ENCODE measurements at places on chromosomes 13 and 19.

DNA sequence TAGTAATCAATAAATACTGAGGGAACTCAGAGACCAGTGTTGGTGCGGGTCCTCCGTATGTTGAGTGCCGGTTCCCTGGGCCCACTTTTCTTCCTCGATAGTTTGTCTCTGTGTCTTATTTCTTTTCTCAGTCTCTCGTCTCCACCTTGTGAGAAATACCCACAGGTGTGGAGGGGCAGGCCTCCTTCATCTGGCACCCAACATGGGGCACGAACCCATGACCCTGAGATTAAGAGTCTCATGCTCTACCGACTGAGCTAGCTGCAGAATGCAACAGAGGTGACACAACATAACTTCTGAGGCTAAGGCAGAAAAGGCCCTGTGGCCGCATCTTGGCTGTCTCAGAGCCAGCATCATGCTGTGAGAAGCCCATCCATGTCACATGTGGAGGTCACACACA lies 5.3 kb upstream of the ZNF613 start:
- no peak for DNase-seq

DNA sequence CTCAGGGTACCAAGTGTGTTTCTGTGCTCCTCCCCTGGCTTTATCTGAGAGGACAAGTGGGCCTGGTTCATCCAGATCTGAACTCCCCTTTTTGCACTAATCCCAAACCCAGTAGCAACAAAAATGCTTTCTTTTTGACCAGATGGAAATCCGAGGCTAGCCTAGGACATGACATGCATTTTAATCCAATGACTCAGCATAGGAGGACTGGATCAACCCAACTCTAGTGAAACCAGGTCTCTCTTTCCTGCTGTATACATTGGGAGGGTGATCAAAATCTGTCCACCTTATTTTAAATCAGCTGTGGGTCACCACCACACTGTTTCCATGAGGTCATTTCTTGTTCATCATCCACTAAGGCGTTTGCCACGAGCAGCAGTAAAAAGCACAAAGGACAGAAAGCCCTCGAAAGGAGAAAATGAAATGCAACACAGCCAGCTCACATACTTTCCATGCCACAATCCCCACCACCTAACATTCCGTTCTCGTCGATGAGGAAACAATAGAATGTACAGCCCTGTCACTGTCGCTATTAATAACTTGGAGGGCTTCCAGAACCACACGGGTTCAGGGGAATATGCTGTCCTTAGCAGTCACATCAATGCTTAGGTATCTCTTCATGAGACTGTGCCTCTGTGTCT lies 543.0 kb downstream of the IRS2 start:
- DNase-seq, result no peak

DNA sequence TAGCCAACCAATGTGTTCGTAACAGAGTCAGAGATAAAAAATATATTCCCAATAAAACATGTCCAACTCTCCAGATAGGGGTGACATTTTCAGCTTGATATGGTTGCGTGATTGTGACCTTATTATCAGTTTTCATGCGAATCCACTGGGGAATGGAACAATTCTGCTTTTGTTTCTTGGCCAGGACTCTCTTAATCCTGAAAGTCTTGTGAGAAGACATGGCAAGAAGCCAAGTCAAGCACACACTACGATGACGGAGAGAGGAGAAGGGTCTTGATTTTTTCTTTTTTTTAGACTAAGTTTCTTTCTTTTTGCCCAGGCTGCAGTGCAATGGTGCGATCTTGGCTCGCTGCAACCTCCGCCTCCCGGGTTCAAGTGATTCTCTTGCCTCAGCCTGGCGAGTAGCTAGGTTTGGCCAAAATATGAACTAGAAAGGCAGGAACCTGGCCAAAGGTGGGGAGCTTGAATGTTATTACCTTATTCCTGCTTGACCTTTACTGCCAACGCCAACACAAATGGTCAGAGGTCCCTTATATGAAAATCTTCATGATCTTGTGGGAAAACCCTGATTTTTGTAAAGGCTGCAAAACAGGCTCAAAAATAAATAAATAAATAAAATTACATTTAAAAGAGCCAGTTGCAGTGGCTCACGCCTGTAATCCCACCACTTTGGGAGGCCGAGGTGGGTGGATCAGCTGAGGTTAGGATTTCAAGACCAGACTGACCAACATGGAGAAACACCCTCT lies 14.5 kb downstream of the ZNF816 start:
- no peak for DNase-seq

DNA sequence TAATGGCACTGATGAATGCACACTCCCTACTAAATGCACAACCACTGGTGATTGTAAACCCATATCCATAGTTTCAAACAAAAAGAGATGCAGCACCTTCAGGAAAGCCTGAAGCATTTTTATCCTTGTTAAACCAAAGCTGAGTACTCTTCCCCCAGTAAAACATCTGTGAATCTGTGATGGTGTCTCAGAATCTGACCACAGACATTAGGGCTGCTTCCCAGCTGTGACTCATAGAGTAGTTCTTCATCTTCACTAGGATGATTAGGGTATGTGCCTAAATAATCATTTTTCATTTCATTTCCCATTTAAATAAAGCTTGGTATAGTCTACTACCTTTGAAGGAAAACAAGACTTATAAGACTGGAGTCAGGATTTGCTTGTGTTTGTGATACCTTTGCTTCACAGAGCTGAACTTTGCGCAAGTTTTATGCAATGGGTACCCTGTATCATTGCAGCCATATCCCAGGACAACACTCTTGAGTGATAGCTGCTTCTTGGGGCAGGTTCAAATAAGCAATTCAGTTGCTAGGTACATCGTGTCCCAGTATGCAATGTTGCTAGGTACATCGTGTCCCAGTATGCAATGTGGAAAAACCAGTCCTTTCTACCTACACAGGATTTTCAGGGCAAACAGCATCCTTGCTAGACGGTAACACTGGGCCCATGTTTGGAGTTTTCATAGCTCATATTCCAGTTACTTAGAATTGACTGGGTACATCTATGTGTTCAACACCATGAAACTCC lies 277.1 kb downstream of the IRS2 start:
- DNase-seq, result no peak

DNA sequence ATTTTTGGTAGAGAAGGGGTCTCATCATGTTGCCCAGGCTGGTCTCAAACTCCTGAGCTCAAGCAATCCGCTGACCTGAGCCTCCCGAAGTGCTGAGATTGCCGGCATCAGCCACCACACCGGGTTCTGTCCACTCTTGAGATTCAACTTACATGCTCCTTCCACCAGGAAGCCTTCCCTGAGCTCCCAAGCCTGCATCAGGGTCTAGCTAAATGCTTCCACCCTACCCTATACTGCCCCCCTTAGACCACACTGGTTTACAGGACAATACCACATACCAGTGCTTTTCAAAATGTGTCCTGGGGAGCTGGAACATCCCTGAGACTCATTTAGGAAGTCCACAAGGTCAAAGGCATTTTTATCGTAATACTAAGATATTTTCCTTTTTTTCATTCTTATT lies 15.1 kb upstream of the CACNG8 start:
- DNase-seq, result no peak

DNA sequence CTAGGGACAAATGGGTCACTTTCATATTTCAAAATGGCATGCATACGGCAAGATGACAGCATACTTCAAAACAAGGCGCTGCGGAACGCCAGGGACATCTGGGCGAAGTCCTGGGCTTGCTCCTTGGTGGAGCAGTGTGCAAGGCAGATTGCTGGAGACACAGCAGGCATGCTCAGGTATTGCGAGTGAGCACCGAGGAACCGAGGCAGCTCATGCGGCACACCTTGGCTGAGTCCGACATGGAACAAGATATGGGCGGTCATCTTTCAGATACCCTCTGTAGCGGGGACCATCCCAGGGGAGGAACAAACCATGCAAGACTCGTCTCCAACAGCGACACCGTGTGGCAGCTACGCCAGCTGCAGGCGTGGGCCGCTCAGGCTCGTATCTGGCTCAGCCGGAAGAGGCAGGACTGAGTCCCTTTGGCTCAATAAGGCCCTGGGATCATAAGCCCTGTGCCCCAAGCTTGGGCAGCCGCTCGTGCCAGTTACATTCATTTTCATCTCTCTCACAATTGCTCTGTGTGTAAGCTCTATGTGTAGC lies 112.4 kb downstream of the NUFIP1 start:
- DNase-seq, result no peak

GRCh38 chr19:8163759-8164158 lies 14.4 kb upstream of the FBN3 start:
- DNase-seq, result no peak

DNA sequence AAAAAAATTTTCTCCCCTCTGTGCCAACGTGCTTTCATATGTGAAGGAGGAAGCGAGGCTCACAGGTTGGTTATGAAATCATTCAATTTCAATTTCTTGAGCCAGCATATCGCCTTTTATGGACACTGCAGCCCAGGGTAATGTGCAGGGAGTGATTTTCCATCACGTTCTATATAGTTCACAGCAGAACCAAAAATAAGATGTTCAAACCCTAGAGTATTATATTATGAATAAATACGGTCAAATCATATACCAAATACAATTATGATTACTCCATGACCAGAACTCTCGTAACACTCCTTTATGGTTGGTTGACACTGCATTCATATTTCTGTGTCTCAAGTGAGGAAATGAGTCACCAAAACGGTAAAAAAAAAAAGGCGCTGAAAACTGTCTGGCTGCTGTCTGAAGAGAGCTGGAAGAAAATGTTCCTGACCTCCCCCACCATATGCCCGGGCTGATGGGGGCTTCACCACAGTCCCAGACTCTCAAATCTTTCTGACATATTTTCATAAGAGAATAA lies 75.8 kb upstream of the UBAC2 start:
- DNase-seq, result no peak

- no peak for DNase-seq
Measured at GRCh38 chr13:112558696-112559418, 29.1 kb downstream of the TUBGCP3 start.

DNA sequence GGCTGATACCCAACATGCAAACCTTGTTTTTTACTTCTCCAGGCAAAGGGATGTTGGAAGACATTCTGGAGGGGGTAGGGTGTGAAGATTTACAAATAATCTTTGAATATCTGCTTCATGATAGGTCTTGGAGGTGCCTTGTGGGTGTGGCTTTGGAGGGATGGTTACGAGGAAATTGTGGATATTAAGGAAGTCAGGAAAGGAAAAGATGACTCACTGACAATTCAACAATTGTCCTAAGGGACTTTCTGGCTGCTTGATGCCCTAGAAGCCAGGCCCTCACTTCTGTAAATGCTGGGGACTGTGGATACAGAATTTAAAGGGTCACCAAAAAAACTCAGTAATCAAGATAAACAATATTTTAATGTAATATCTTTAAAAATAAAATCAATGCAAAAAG lies 37.4 kb upstream of the ZNF527 start:
- no peak for DNase-seq

DNA sequence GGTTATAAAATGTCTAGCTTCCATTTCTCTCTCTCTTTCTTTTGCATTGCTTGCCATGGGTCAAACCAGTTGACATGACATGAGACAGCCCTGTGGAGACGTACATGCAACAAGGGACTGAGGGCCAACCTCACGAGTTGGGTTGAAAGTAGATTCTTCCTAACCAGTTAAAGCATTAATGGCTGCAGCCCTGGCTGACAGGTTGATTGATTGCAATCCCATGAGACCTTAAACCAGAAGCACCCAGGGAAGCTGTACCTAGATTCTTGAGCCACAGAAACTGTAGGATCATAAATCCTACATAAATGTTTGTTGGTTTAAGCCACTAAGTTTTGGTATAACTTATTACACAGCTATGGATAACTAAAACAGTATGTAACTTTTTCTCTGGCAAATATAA lies 373.8 kb downstream of the DACH1 start:
- no peak for DNase-seq

DNA sequence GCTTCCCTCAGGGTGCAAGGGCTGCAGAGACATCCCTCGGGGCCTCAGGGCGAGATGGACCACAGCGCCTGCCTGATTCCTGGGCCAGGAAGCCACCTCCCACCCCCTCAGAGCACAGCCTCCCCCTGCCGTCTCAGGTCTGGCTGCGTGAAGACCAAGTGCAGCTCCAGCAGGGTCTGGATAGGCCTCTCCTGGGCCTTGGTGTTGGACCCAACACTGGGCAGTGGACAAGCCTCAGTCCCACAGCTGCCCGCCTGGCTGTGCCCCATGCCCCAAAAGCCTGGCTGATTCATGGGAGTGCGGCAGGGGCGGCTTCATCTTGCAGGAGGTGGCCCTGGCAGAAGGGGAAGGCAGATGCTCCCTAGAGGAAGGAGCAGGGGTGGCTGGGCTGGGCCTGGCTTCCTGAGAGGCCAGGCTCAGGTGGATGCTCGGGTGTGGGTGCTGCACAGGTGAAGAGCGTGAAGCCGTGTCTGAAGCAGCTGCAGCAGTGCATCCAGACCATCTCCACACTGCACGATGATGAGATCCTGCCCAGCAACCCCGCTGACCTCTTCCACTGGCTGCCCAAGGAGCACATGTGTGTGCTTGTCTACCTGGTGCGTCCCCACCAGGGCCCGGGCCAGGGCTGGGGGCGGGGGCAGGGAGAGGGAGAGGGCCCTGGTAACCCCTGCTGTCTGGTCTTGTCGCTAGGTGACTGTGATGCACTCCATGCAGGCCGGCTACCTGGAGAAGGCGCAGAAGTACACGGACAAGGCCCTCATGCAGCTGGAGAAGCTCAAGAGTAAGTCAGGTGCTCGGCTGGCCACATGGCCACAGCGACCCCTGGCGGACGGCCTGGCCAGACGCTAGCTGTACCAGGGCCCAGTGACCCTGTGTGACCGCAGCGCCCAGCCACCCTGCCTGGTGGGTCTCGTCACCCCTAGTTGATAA lies 21.7 kb downstream of the MAU2 start:
- DNase-seq, result peak; percentile 63

DNA sequence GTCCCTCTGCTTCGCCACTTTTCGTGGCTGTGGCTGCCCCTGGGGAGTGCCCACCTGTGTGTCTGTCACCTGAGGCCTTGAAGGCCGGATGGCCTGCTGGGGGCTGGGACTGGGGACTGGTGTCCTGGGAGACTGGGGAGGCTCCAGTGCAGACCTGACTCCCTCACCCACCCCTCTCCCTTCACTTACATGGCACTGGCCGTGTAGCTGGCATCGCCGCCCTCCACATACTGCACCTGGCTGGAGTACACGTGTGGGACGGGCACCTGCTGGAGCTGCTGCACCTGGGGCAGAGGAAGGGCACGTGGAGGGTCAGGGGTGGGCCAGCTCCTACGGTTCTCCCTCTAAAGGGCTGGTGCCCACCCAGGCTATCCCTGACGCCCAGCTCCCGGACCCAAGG lies 25.5 kb downstream of the DCAF15 start:
- no peak for DNase-seq

DNA sequence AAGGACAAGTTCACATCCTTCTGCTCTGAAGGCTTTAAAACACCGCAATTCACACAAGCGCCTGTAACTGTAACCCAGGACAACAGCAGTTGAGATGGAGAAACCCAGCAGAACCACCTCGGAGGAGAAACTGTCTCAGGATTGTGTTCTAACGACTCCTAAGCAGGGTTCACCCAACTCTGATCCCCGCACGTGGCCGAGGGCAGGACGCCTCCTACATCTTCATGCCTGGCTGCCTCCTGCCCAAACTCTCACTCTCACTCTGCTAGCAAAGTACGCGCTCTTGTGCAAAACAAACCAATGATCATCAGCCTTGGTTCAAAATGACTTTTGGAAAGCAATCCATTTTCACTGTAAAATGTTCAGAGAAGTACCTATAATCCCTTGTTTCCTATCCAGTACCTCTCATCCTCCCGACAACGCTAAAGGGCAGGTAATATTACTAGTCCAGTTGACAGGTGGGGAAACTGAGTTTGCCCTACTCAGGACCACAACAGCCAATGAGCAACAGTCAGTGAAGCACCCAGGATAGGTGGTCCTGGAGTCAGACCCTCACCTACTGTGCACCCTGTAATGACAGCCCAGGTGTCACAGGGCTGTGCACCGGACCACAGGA lies 25.6 kb downstream of the EPS15L1 start:
- DNase-seq, result no peak

- DNase-seq, result no peak
Measured at GRCh38 chr13:39530916-39531315, 72.1 kb downstream of the LHFPL6 start.

- DNase-seq, result no peak
Measured at GRCh38 chr13:60583911-60584753, 187.1 kb downstream of the TDRD3 start.

Data from NCI-H510A (cell line).